ENCODE measurements at places on chromosomes 2 and 18. TPM values are rescaled to one million over a fixed set of nuclear protein-coding genes. Genes with fewer than 3 reads are reported as not detected.

DNA sequence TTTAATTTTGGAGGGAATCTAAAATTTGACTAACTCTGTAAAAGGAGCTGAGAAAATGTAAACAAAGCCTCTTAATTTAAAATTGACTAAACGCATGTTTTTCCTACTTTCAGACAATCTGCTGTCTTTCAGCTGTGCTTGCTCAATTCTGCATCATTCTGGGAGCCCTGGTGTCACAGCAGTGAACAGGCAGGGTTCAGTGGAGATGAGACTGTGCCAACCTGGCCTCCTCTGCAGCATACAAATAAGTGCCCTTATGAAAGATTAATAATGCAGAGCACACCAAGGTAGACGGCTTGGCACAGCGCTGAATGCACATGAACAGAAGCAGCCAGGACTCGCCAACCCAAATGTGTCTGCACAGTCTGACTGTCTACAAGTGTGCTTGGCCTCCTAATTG, 222.0 kb upstream of the CHAC2 start:
- no peak for DNase-seq
- H3K27me3 ChIP-seq = no peaks in the 10 kb centered on the region
- no peak overlapping the region for H3K4me3 ChIP-seq
- H3K4me1 ChIP-seq = no peaks in the 10 kb centered on the region
- H3K27ac ChIP-seq = no peak overlapping the region
- H3K36me3 ChIP-seq = no peaks in the 10 kb centered on the region

- H3K4me3 ChIP-seq = no peak overlapping the region
- H3K36me3 ChIP-seq = no peaks in the 10 kb centered on the region
- no peaks in the 10 kb centered on the region for H3K4me1 ChIP-seq
- no peak overlapping the region for H3K27ac ChIP-seq
Measured at GRCh38 chr2:144048631-144049060, 471.3 kb downstream of the ZEB2 start.

- H3K27me3 ChIP-seq = no peaks in the 10 kb centered on the region
- no peak overlapping the region for H3K27ac ChIP-seq
- H3K4me1 ChIP-seq = no peaks in the 10 kb centered on the region
- no peak overlapping the region for H3K4me3 ChIP-seq
- no peak for DNase-seq
Measured at GRCh38 chr2:168323529-168324021, 76.2 kb upstream of the STK39 start.

Gene TRIM43
- total RNA-seq = not detected
